ENCODE measurements at places on chromosomes 4 and X.

GRCh38 chr4:13986548-13986947 is 359.0 kb upstream of the BOD1L1 start:
- DNase-seq: no peak

- no peak for DNase-seq
Observed at GRCh38 chrX:50747471-50747900, 66.5 kb downstream of the SHROOM4 start.

DNA sequence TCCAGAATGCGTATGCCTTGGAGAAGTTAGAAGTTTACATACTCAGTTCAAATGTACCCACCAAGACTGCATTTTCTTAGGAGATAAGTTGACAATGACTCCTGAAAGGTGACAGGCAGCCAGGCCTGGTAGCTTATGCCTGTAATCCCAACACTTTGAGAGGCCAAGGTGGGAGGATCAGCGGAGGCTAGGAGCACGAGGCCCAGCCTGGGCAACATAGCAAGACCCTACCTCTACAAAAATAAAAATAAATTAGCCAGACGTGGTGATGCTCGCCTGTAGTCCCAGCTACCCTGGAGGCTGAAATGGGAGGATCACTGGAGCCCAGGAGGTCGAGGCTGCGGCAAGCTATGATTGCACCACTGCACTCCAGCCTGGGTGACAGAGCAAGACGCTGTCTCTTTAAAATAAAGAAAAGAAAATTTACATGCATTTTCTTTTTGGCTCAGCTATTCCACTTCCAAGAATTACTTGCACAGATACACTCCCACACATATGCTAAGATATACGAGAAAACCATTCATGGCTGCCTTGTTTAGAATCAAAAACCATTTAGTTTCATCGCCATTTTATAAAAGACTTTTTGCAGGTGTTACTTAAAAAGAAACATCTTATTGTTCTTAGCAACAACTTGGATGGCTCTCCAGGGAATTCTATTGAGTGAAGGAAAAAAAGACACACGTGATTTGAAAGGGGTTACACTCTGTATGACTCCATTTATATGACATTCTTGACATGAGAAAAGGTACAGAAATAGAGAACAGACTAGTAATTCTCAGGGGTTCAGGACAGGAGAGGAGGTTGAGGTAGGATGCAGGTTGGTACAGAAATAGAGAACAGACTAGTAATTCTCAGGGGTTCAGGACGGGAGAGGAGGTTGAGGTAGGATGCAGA is 66.3 kb downstream of the DHRSX start:
- DNase-seq: no peak

DNA sequence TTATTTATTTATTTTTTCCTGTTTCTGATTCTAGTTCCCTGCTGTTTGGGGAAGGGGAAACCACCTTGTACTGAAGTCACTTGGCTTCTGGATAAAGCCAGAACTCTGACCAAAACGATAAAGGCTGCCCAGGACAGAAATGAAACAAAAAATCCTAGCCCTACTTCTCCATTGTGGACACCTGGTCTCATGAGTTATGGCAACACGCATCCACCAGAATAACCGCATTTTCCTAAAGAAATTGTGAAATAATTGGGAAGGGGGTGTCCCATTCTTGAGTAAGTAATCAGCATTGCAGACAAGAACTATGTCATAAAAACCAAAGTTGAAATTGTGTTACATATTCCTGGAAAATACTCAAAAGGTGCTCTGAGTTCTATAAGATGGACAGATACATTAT is 42.1 kb downstream of the SLC9A7 start:
- DNase-seq: no peak

DNA sequence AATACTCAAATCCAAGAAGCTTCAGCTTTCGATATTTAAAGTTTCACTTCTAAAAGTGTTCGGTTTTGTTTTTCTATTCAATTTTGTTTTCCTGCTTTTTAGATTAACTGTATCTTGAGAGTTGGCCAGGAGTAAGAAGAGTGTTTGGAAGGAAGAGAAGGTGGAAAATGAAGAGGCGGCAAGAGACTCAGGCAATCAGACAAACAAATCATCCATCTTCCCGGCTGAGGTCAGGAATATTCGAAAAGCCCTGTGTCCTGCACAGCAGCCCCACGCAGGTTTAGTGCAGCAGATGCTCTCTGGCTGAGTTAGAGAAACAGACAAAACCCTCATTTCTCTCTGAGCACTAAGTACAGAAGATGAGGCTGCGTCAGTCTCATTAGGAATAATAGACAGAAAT is 330.3 kb upstream of the NOCT start:
- DNase-seq: no peak

- no peak for DNase-seq
Observed at GRCh38 chr4:177740563-177740962, 298.3 kb upstream of the AGA start.

DNA sequence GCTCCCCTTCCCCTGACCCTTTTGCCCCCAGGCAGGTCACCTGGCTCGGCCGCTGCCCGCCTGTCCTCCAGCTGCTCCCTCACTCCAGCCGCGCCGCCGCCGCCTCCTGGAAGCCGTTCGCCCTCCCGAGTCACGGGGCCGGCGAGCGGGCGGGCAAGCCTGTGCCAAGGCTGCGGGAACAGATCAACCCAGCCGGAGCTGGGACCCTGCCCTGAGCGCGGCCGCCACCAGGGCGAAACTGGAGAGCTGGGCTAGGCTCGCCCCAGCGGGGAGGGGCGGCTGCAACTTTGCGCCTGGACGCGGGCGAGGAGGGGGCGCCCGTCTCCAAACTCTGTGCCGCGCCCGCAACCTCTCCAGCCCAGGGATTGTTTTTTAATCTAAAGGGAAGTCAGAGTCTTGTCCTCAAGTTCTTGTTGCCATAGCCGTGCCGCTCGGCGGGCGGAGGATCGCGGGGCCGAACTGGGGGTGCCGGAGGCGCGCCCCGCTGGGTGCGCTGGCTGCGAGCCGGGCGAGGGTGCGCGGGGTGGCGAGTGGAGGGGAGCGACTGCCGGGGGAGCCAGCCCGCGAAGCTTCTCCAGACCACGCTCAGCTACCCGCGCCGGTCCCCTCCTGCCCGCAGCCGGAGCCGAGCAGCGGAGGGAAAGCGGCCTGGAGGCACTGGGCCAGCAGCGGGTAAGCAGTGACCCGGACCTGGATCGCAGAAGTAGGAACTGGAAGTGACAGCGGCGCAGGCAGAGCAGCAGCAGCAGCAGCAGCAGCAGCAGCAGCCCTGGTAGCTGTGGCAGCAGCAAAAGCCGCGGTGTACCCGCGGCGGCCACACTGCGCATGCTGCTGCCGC is 13.4 kb downstream of the ARHGEF6 start:
- peak; percentile 37 for DNase-seq

DNA sequence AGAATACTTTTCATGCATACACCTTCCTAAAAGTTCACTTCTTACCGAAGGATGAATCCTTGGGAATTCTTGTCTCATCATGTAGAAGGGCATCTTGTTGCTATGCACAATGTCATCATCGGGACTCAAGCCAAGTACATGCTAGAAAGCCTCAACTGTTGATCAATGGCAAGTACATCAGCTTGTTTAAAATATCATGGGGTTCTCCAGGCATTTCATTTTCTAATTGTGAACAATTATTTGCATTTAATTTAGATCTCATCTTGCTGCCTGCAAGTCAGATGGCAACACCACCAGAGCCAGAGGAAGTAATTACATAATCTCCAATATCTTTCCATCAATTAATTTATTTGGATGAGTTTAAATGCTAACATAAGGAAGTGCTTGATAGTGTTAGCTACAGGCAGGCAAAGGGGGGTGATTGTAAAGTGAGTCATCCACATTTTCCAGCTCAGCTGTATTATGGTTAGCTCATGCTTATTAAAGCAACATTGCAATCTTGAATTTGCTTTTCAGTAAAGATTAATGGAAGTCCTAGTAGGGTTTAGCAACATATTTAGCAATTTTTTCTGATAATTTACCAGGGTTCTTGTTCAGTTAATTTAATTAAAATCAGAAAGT is 356.5 kb downstream of the CBLL2 start:
- no peak for DNase-seq

DNA sequence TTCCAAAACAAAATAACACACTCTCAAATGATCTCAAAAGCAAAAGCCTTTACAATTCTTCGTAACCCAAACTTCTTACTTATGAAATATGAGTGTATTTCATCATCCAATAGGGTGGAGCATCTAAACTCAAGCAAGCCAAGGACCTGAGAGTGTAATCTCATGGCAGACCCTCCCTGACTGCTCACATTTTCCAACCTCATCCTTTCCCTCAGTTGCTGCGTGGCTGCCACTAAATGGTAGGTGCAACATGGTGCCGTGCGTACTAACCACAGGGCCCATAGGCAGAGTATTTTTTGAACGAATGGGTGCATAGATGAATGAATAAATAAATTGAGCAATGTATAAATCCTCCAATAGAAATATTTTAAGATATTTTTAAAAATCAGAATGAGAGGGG is 45.4 kb downstream of the TTC29 start:
- DNase-seq: no peak
